ENCODE measurements at places on chromosomes 4 and X. TPM values are rescaled to one million over a fixed set of nuclear protein-coding genes. Genes with fewer than 3 reads are reported as not detected.

The DGKQ gene
- 9.3 TPM for total RNA-seq

The ZNF711 gene
- total RNA-seq, result 15.5 TPM

The PDGFRA gene
- 3.4 TPM for total RNA-seq

The FDCSP gene
- total RNA-seq, result not detected

The UGT2B17 gene
- not detected for total RNA-seq

The GLA gene
- 47.3 TPM for total RNA-seq

DNA sequence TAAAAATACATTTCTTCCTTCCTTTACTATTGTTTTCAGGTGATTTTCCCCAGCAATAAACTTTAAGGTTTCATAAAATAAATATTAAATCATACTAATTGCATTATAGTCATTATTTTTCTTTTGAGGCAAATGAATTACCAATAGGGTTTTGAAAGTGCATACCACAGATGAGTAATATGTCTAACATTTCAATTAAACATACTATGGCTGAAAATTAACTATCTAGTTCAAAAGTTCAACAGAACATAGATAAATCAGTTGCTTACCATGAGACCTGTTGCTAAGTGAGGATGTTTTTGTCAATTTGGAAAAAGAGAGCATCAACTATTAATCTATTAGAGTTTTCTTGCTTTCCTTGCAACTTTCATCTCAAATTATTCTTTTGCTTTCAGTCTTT, 35.0 kb downstream of the NPY5R start:
- DNase-seq, result no peak

- DNase-seq, result no peak
Measured at GRCh38 chrX:111100191-111100590, 4.2 kb downstream of the PAK3 start.

DNA sequence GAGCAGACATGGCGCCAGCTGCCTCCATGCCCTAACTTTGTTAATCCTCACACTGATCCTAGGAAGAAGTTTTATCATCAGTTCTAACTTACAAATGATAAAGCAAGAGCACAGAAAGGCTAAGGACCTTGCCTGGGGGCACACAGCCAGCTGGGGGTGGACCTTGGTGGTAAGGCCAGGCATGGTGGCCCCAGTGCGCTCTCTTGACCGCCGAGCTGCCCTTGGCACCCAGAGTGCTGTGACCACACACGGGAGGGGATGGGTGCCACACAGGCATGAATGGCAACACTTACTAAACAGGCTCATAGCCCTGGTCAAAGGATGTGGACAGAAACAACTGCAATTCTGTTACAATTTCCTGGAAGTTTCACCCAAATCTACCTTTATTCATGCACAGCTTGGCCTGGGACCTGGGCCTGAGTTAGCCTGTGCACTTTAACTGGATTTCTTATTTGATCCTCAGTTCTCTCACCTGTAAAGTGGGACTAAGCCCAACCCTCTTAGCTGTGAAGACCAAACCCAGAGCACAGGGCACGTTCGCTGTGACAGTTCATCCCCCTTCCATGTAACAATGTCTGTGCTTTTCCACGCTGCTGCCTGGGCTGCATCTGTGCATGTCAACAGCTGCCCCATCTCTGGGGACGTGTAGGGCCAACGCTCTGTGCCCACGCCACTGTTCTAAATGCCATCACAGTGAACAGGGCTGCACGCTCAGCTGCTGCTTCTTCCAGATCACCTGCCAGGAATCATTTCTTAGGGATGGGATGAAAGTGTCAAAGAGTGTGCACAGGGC, 44.8 kb downstream of the ACOX3 start:
- DNase-seq, result no peak

GRCh38 chrX:153665726-153666306, 7.8 kb downstream of the PNCK start:
- DNase-seq, result no peak

DNA sequence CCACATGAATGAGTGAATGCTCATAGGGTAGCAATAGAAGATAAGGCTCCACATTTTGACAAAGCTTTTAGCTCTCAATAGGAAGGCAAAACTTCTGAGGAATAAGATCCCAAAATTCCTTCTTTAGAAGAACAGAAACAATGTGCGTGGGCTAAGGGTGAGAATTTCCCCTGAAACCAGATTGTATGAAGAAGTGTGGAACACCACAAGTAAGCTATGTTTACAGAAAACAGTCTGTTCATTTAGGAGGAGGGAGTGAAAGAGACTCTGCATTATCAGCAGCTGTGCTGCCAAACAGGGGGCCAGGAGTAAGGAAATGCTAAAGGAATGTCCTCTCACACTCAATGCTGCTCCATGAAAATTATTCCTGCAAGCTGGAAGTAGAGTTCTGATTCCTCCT, 851.6 kb downstream of the CENPC start:
- DNase-seq, result no peak

DNA sequence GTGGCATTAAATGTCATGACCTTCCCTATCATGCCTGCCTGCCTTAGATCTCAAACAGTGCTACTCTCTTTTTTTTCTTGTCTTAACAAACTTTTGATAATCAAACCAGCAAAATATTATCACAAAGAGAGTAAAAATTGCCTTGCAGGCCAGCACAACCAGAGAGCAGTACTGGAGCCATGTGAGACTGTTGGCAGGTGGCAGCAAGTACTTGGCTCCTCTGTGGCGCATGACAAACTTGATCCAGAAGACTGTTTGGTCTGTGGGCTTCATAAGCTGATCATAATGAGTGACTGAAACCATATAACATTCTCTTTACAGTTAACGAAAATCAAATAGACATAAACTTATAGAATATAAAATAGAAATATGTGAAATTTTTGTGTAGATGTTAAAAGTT, 33.3 kb upstream of the UGT2A3 start:
- DNase-seq, result no peak

DNA sequence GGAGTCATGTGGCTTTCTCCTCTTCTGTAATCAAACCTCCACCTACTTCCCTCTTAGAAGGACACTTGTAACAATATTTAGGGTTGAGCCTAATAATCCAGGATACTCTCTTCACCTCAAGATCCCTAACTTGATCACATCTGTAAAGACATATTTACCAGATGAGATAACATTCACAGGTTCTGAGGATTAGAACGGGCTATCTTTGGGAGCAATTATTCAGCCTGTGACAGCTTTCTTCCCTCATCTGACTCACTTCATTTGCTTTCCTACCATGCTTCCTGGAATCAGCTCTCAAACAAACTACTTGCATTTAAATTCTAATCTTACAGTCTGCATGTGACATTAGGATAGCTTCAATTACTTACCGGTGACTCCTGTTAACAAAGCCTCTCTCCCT, 133.5 kb upstream of the NDST3 start:
- no peak for DNase-seq

GRCh38 chr4:26218677-26219605, 101.9 kb upstream of the RBPJ start:
- DNase-seq, result no peak

DNA sequence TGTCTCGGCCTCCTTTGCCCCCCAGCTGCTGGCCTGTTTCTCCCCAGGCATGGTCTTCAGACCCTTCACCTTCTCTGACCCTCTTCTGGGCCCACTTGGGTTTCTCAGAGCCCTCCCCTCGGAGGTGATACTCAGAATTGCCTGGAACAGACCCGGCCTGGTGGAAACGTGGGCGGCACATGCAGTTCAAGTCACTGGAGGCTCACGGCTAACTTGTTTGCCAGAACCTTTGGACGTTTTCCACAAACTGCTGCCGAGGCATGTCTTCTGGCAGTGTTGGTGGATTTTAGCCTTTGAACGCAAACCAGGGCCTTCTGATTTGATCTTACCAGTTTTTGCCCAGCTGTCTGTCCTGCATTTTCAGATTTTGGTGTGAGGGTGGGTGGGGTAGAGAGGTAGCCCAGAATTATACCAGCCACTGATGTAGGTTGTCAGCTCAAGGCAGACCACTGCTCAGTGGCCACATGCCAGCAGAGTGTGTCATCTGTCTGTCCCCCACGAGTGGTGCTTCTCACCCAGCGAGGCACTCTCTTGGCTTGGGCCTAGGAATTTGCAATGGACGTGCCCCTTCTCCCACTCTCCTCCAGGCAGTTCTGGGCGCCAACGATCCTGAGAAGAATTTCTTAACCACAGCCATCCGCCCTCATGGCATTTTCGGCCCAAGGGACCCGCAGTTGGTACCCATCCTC, 32.5 kb upstream of the ZNF185 start:
- no peak for DNase-seq

Data from H1 (cell line).